ENCODE measurements at places on chromosomes 16 and 17.

DNA sequence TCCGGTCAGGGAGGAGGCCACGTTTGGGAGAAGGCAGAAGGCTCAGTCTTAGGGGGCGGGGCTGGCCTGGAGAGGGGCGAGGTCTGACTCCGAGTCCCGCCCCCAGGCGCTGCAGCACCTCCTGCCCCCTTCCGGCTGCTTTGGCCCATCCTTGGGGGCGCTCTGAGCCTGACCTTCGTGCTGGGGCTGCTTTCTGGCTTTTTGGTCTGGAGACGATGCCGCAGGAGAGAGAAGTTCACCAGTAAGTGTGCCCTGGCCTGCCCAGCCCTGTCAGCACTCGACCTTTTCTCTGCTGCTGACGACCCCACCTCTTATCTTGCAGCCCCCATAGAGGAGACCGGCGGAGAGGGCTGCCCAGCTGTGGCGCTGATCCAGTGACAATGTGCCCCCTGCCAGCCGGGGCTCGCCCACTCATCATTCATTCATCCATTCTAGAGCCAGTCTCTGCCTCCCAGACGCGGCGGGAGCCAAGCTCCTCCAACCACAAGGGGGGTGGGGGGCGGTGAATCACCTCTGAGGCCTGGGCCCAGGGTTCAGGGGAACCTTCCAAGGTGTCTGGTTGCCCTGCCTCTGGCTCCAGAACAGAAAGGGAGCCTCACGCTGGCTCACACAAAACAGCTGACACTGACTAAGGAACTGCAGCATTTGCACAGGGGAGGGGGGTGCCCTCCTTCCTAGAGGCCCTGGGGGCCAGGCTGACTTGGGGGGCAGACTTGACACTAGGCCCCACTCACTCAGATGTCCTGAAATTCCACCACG is 1.5 kb downstream of the TNFRSF12A start:
- DNase-seq, result peak; percentile 80

- DNase-seq, result no peak
These were observed 460 bp downstream of the ELOB start for GRCh38 chr16:2776500-2777139.

GRCh38 chr17:80826955-80827645 is 164.5 kb upstream of the CHMP6 start:
- DNase-seq, result peak; percentile 76

GRCh38 chr16:77548151-77548550 is 113.3 kb upstream of the ADAMTS18 start:
- DNase-seq, result no peak

GRCh38 chr16:67917140-67917851 is 14.4 kb downstream of the CTRL start:
- no peak for DNase-seq

DNA sequence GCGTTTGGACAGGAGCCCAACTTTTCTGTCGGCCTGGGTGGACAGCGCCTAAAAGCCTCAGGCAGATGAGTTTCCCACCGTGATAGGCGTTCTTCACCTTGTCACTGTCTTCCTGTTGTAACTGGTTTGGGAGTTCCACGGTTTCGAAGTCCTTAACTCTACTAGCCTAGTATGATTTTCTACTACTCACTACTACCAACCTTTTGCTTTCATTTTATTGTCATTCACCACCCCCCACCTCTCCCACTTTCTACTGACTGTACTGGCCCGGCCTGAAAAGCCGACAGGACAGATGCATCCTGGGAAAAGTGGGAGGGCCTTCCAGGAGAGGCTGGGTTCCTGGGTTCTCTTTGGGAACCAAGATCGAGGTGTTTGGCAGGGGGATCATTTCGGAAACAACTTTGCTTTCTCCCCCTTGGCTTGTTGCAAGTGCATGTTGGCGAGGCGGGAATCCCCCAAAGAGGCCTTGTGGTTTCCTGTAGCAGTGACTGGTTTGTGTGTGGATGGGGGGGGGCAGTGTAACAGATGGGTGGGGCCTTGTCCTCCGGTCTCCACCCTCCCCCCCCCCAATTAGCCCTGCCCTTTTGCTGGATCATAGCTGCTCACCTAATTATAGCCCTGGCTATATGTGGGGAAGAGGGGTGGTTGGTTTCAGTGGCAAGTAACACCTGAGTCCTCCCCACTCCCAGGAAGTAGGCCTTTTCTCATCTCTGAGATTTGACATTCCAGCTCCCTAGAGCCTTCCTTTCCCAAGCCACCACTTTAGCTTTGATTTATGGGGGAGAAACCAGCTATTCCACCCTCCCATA is 1.4 kb downstream of the EIF5A start:
- peak; percentile 44 for DNase-seq

- no peak for DNase-seq
These were observed 2.2 kb downstream of the ZNF668 start for GRCh38 chr16:31071861-31072260.

DNA sequence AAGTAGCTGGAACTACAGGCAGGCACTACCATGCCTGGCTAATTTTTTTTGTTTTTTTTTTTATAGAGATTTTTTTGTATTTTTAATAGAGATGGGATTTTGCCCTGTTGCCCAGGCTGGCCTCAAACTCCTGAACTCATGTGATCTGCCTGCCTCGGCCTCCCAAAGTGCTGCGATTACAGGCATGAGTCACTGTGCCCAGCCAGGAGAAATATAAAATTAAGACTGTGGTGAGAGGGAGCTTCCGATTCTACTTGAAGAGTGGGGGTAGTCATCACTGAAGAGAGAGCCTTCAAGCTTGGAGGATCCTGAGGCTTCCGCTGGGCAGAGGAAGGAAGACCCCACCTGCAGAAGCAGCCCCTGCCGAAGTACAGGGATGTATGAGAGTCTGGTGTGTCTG is 34.4 kb upstream of the RGS9 start:
- DNase-seq, result no peak

GRCh38 chr16:28478506-28479180 is 6.5 kb upstream of the NPIPB7 start:
- DNase-seq, result no peak

DNA sequence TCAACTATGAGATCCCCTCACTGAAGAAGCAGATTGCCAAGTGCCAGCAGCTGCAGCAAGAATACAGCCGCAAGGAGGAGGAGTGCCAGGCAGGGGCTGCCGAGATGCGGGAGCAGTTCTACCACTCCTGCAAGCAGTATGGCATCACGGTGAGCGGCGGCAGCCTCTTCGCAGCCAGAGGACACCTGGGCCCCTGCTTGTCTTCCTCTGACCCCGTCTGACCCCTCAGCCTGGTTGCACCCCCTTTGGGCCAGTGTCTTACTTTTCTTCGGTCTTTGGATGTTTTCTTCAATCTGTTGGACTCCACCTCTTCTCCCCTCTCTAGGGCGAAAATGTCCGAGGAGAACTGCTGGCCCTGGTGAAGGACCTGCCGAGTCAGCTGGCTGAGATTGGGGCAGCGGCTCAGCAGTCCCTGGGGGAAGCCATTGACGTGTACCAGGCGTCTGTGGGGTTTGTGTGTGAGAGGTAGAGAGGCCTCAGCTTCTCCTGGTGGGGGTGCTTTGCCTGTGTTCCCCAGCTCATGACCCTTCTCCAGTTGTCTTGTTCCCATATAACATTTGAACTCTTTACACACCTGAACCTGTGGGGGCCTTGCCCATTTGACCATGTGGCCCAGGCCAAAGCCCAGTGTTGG is 4.4 kb downstream of the CDK5RAP3 start:
- DNase-seq, result no peak

- no peak for DNase-seq
These were observed 167.0 kb downstream of the PRKCA start for GRCh38 chr17:66469461-66469860.

DNA sequence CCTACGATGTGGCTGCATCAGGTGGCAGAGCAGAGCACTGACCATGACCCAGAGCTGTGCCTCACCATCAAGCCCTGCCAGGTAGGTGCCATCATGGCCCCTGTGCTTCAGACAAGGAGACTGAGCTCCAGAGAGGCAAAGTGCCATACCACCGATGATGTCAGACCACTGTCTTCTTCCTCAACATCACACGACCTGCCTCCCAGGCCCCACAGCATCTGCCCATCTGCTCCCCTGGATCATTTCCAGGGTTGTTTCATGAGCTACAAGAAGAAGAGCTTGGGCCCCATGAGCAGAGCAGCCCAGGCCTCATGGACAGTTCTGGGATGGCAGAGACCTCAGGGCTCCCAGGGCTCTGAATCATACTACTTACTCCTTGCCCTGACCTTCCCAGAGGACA is 9.9 kb downstream of the XYLT1 start:
- DNase-seq, result no peak

Measured in kidney epithelial cell (primary cell).